NT2/D1 (cell line): ENCODE measurements at places on chromosomes 7 and 10.

GRCh38 chr7:28280516-28280915 lies 99.9 kb upstream of the JAZF1 start:
- DNase-seq, result no peak

DNA sequence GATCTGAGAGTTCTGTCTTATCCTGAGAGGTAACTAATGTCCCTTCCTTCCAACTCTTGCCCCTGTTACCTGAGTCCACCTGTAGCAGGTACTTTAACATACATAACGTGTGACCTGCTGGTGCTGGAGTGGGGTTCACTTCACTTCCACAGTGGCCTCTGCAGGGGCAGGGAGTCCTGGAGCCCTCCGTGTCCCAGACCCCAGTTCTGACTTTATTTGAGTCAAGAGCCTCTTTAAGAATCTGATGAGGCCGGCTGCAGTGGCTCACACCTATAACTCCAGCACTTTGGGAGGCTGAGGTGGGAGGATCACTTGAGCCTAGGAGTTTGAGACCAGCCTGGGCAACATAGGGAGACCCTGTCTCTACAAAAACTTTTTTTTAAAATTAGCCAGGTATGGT lies 117.0 kb upstream of the RET start:
- no peak for DNase-seq

DNA sequence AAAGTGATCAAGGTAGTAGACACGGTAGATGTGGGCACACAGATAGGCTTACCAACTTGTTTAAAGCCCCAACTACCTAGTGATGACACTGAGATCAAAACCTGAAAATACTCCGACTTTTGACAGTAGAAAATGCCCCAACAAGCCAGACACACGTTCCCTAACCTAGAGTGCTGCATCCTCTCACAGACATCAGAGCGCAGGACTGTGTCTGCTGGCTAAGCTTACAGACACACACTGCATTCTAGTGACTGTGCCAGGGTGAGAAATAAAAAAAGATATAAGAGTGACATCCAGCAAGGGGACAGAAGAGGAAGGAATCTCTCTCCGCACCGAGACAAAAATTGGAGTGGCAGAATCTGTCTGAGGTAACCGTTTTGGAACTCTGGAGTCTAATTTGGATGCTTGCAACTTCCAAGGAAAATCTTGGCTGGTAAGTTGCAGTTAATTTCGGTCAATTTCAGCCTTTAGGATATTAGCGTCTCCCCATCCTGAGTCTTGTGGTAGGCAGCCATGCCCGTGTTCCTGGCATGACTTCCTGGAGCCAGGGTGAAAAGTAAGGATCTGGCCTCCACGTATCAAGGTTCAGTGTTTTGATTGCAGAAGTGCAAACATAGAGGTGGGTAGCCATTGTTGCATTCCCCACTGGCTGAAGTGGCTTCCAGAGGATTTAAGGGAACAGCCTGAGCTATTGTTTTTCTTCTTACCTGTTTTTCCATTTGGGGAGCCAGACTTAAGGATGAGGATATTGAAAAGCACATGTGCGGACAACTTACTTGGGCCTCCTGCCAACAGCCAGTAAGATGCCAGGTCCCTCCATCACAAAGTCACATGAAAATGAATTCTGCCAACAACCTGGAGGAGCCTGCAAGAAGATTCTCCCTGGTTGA lies 124.1 kb downstream of the SMURF1 start:
- no peak for DNase-seq

DNA sequence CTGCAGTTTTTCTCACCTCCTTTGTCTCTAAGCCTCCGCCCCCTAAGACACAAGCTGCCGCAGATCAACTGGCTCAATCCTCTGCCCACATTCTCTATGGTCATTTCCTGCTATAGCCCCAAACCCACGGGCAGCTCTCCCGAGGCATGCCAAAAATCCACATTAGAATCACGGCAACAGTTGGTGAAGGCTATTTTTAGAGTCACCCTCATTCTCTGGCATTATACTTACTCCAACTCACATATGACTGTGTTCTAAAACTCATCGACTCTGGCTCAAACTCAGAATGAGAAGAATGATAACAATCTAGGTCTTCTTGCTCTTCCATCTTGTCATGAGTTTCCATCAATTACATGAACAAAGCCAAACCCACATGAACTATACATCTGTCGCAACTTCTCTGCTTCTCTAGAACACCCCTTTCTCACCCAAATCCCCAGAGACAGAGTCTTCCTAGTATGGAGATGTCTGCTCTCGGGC lies 10.9 kb upstream of the KIAA1549 start:
- DNase-seq, result no peak

- no peak for DNase-seq
These were observed 37.1 kb downstream of the MASTL start for GRCh38 chr10:27192284-27192683.
